ENCODE measurements at places on chromosomes 13 and 19.

DNA sequence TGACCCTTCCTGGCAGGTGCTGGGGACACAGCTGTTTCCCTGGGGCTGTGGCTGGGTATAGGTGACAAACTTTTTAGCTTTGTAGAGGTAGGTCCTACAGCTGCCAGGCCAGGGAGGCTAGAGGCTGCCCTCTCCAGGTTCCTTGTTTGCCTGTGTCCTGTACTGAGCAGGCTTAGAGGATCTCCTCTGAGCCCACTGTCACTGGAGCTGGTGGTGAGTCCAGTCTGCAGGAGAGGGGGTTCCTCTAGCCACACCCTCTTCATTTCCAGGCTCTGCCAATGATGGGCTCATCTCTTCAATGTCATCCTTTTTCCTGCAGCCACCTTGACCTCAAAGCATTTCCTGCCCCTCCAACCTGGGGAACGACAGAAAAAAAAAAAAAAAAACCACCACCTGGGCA lies 12.6 kb upstream of the RAB11B start:
- no peak for DNase-seq

GRCh38 chr13:40109351-40109844 lies 453.9 kb downstream of the COG6 start:
- DNase-seq: peak; percentile 99

GRCh38 chr13:101919541-101920181 lies 467.2 kb downstream of the ITGBL1 start:
- peak; percentile 4 for DNase-seq

GRCh38 chr19:19595171-19595701 lies 23.3 kb downstream of the PBX4 start:
- peak; percentile 49 for DNase-seq

DNA sequence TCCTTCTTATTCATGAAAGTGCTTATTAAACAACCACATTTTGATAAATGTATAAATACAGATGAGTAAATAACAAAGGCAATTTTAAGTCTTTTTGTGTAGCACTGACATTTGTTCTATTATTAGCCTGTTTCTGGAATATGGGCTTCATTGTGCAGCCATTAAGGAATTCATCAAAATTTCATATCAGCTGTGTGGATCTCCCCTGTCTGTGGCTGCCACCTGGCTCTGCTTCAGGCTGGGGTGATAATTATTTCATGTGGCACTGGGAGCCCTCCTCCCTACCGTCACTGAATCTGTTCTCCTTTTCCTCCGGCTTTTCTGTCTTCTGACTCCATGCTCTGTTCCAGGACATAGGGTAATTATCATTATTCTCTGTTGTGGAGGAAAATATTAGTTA lies 57.1 kb downstream of the LMO7 start:
- DNase-seq: no peak

- peak; percentile 47 for DNase-seq
Observed at GRCh38 chr19:15199661-15200552, 888 bp downstream of the NOTCH3 start.

DNA sequence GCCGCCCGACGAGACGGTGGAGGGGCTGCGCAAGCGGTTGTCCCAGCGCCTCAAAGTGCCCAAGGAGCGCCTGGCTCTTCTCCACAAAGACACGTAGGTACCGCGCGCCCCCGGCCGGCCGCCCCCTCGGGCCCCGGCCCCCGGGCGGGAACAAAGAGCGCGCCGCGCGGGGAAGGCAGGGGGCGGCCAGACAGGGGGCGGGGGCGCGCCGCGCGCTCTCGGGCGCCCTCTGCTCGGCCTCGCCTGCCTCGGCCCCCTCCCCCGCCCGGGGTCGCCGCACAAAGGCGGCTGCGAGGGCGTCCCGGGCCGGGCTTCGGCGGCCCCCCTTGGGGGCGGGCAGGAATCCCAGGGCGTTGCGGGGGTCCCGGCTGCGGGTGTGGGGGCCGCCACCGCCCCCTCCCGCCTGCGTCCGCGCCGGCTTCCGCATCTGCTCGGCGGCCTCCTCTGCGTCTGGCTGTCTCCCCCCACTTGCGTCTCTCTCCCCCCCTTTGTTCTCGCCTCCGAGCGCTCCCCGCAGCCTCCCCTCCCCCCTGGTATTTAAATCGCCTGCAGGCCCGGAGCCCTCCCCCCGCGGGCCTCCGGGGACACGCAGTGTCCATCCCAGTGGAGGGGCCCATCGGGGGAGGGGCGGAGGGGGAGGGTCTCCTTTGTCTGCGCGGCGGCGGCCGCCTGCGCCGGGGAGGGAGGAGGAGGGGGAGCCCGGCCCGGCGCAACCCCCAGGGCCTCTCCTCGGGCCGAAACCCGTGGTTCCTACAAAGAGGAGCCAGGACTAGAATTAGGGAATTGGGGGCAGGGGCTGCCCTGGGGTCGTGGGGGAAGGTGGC lies 2.3 kb downstream of the MIDN start:
- DNase-seq: no peak

DNA sequence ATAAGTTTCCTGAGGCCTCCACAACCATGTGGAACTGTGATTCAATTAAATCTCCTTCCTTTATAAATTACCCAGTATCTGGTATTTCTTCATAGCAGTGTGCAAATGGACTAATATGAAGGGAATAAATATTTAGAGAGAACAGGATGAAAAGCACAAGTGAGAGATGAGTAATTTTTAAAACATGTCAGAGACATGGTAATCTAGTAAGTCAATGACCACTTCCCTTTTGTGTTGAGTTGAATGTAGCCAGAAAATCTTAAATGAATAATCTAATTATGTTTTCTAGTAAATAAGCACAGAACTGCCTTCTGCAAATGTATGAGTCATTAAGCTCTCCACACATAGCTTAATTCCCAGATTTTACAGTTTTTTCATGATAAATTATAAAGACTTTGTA lies 524.1 kb upstream of the SLITRK5 start:
- peak; percentile 50 for DNase-seq

DNA sequence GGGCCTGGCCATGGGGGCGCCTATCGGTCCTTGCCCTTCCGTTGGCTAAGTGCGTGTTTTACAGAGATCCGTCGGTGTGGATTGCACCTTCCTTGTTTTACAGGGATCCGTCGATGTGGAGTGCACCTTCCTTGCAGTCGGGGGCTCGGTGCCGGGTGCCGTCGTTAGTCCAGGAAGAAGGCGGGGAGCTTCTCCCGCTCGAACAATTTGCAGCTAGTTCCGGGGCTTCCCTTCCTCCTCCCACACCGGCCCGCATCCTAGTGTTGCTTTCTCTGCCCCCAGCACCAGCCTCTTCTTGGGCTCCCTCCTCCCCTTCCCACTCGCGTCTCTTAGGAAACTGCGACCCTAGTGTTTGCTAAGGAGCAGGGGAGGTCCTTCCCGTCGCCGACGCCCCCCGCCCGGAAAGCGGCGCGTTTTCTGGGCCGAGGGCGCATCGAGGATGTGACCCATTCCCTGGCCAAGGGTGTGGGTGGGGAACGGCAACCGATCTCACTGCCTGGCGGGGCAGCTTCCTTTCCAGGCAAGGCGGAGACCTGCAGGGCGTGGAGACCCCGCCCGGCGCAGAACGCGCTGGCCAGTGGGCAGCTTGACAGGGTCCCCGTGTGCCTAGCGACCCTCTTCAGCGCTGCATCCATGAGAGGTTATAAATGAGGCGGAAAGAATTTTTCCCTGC lies 75.7 kb upstream of the ZNF91 start:
- DNase-seq: no peak

DNA sequence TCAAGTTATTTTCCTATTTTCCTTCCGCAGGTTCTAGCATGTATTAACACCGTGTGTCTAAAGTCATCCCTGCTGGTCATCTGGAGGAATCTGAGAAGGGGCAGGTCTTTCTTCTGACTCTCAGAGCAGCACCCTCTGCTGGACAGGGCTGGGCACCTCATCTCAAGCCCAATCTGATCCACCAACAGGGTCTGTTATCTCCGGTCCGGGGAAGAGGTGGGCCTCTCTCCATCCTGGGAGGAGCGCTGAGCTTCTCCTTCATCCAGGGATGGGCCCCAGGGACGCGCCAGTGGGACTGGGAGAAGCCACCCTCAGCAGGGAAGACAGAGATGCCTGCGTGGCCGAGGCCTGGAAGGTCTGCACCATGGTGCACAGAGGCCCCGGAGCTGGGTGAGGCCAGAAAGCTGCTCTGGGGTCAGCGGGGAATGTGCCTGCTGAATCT lies 26.0 kb upstream of the ZNF331 start:
- peak; percentile 52 for DNase-seq

DNA sequence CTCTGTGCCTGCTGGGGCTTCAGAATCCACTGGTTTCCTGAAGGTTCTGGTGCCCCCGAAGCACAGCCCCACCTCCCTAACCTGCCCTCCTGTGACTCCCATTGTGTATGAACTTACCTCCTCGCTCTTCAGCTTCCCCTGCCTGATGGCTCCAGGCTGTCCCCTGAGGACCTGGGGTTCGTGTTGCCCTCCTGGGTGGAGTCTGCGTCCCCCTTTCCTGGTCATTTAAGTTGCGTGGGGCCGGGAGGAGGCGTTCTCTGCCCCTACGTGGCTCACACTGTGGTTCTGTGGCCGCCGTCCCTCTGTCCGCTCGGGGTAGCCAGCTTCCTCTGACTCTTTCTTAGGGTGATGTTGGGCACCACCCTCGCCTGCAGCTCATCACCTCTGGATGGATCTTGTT lies 13.9 kb downstream of the TFDP1 start:
- no peak for DNase-seq

- DNase-seq: no peak
Observed at GRCh38 chr19:29927944-29928625, 14.0 kb upstream of the URI1 start.

DNA sequence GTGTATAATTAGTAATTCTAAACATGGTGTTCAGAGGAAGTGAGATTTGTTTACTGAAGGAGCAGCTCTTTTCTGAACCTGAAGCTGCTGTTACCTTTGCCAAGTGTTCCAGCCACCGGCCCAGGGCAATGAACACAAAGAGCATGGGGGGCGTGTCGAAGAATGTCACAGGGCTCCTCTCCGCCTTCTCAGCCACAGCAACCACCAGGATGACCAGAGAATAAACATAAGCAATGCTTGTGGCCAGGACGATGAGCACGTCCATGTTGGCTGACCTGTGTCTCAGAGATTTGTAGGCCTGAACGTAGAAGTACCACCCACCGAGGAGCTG lies 53.1 kb downstream of the ATP7B start:
- DNase-seq: peak; percentile 15

DNA sequence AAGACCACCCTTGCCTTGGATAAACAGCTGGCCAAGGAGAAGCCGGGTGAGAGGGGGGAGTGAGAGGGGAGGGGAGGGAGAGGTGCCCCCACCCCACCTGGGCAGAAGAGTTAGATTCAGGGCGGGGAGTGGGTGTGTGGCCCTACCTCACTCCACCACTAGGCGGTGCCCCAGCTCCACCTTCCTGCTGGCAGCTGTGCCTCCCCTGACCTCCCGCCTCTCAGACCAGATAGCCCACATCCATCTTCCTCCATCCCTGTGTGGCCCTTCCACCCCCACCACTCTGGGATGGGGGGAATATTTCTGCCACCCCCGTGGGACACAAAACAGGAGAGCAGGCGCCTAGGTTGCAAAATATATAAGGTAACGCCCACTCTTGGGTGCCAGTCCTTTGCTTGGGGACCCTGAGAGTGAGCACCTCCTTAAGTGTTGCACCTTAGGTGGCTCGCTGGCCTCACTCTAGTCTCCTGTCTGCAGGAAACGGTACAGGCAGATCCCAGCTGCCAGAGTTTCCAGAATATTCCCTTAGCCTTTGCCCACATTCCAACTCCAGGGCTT lies 13.8 kb upstream of the EHD2 start:
- no peak for DNase-seq

- DNase-seq: peak; percentile 71
Observed at GRCh38 chr19:12140545-12141404, 625 bp upstream of the ZNF20 start.

- DNase-seq: peak; percentile 73
Observed at GRCh38 chr19:41144403-41144802, 30.2 kb downstream of the CYP2F1 start.
